ENCODE measurements at places on chromosomes 6 and 20.

GRCh38 chr6:165040440-165040839 is 269.0 kb downstream of the C6orf118 start:
- DNase-seq, result no peak

GRCh38 chr20:19351542-19351941 is 139.1 kb downstream of the SLC24A3 start:
- DNase-seq, result no peak

DNA sequence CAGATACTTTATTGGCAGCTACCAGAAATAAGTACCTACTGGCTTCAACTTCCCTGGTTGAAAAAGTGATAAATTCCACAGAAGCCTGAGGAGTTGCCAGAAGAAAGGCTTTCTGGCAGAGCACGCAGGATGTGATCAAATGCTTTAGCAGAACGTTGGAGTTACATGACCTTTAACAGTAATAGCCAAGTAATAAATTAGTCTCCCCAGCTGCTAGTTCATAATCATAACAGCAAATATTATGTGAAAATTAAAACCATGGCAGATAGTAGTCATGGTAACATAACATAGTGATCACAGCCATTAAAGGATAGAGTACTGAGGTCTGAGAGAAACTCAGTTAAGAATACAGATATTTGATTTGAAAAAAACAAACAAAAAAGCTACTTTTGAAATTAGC is 567.7 kb downstream of the ADGRB3 start:
- no peak for DNase-seq

GRCh38 chr6:159979136-159979874 is 10.4 kb downstream of the IGF2R start:
- peak; percentile 83 for DNase-seq

- DNase-seq, result no peak
Measured at GRCh38 chr20:46270977-46271744, 37.1 kb downstream of the CDH22 start.

GRCh38 chr20:10728873-10729670 is 55.3 kb upstream of the JAG1 start:
- no peak for DNase-seq

DNA sequence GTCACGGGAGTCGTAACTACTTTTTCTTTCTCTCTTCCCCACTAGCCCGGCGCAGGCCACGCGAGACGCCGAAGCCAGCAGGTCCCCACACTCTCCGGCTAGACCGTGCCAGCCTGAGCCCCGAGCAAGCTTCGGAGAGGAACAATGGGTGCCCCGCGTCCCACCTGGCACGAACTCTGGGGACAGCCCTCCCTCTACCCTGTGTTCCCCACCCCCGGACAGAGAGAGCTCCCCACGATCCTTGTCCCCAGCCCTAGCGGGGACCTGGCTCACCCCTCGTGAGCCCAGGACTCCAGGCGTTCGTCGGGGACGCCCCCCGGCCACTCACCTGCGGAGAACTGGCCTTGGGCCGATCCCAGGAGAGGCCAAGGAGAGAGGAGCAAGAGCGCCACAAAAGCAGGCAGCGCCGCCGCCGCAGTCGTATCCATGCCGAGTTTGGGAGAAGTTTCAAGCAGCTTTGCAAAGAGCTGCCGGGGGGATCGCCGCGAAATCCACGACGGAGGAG is 416 bp downstream of the PTPRK start:
- peak; percentile 47 for DNase-seq

- no peak for DNase-seq
Measured at GRCh38 chr6:24448828-24449525, 40.4 kb downstream of the GPLD1 start.

GRCh38 chr6:31831350-31832215 is 4.0 kb downstream of the HSPA1B start:
- no peak for DNase-seq

Data from urothelium cell line (cell line).